Stimulated activated CD4-positive, alpha-beta T cell treated with anti-CD3 and anti-CD28 coated beads, Interleukin-1b, Interleukin-23, amount 100 ng/mL, for 48 hours (primary cell): ENCODE measurements at places on chromosomes 2 and 18.
A peak's percentile ranks its signal among the peaks of the same experiment; 100 is the strongest.

DNA sequence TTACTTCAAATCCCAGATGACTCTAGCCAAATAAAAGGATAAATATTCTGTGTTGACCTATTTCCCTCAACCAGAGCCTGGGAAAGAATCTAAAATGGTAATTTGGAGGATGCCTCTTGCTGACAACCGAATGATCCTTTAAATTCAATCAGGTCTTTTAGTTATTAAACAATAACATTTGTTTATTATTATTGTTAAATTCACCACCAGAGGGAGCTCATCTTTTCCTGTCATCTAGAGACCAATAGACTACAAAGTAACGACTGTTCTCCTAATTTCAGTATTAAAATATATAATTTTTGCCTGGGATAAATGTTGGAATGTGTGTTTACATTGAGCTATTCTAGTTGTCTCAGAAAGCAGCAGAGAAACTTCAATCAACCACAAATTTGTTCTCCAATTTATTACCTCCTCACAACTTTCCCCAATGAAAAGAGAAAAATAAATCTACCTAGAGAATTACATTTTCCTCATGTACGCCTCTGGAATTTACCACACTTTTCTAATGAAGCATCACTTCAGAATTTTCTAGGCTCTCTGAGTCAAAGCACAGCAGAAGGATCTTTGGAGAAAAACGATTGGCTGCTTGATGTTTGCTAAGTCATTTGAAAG is 142.7 kb downstream of the SCG2 start:
- no peak for DNase-seq

GRCh38 chr2:100045000-100045399 is 97.4 kb downstream of the AFF3 start:
- no peak for DNase-seq

DNA sequence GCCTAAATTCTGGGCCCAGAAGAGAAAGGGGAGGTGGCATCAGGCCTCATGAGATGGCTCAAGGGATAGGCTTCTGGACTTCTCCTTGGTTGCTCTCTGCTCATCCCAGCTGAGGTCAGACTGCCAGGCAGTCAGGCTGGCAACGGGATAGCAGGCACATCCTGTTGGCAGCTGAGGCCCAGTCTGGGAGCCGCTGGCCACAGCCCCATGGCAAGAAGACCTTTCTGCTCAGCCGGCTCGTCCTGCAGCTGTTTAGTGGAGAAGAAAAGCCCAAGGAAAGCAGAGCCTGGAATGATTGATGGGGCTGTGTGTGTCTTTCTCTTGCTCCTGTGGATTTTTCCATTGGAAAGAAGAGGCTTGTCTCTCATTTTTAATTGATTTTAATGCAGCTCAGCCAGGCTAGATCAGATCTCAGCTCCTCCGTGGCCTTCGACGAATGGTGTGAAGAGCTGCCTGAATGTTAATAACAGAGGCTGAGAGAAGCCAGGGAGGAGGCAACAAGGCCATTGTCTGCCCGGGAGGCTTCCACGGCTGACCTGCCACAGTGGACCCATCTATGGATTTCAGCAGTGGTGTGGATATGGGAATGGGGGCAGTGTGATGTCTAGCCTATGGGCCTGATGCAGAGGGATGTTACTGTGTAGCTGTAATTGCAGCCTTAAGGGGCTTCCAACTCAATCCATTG is 99.5 kb downstream of the HS1BP3 start:
- no peak for DNase-seq

DNA sequence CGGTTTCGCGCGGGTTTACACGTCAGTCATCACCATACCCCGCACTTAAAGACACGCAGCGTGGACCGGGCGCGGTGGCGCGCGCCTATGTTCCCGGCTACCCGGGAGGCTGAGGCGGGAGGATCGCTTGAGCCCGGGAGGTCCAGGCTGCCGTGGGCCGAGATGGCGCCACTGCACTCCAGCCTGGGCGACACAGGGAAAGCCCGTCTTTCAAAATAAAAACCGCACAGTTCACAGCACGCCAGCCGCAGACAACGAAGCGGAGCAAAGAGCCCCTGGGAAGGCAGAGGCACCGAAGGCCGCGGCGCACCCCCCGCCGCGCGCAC is 328 bp downstream of the DTYMK start:
- no peak for DNase-seq

DNA sequence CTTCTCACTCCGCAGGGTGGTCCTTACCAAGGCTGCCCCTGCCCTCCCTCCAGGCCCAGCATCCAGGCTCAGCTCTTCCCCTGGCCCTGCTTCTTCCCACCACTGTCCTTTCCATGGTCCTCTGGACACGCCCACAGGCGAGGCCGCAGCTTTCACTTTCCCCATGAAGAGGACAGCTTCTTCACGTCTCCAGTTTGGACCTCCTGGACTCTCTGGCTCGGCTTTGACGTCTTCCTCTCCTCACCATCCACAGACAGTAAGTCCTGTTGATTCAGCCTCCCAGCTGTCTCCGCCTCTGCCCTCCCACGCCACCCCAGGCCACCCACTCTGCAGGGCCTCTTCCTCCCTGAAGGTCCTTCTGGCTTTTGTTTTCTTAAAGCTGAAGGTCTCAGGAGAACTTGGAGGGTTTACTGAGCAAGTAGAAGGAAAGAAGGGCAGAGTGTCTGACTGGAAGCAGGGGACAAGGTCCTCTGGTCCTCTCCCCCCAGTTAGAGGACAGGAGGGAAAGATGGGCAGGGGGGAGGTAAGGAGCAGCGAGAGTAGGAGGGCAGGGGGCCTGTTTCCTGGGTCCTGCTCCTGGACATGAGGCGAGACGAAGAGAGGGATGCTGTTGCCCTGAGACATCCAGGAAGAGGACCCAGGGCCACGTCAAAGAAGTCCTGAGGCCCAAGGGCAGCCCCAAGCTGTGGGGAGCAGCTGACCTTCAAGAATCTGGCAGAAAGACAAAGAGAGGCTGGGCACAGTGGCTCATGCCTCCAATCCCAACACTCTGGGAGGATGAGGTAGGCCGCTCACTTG is 24.7 kb upstream of the NMUR1 start:
- DNase-seq = no peak

DNA sequence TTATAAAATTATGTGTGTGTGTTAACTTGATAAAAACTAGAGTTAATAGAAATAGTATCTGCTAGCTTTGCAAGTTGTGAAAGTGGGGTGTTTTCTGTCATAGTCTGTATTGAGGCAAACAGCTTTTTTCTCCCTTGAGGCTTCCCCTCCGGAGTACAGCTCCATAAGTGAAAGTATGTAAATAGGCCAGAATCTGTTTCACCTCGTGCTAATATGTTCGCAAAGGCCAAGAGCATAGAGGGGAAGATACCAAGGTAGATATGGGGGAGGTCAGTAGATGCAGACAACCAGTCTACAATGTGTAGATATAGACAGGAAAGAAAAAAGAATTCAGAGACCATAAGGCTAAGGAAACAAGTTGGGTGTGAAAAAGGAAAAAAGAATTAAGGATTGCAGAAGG is 72.9 kb downstream of the PTRHD1 start:
- no peak for DNase-seq

GRCh38 chr2:237868631-237869342 is 9.4 kb downstream of the RAMP1 start:
- no peak for DNase-seq

GRCh38 chr2:222289278-222290160 is 9.3 kb downstream of the PAX3 start:
- DNase-seq = no peak

GRCh38 chr2:240895656-240896388 is at the start of gene MAB21L4:
MAB21L4 (minus strand) TSS chr2:240896156; CDS start chr2:240895997, 159 bp downstream.
- DNase-seq = no peak

DNA sequence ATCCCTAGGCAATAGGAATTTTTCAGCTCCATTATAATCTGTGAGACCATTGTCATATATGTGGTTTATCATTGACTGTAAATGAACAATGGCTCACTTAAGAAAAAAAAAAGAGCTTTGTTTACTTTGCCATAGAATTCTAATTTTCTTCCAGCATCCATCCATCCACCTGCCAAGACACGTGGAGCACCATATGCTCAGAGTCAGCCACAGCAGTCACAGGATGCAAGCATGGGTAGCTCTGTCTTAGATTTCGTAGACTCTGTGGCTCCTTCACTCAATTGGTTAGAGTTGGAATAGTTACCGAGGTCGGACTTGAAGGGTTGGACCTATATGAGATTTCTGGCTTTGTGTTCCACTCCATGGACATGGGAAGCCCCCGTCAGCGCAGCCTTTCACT is 75.6 kb downstream of the COA5 start:
- DNase-seq = no peak

- DNase-seq = no peak
These were observed 13.8 kb downstream of the FAM210A start for GRCh38 chr18:13712400-13713131.

DNA sequence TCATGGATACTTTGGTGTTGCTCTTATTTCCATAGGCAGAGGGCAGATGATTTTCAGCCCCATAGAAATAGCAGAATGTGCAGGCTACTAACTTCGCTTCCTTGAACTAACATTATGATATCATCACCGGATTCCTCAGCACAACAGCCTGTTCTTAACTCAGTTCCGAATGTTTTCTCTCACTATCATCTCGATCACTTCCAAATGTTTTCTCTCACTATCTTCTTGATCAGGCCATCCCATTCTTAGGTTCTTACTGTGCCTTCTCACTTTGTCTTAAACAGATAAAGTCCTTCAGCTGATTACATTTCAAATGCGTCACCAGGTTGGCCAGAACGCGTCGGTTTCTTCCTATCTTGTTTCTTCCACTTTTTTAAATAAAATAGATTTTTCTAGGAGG is 11.4 kb upstream of the MBD2 start:
- DNase-seq = no peak

GRCh38 chr2:98669675-98670074 is 61.3 kb downstream of the MGAT4A start:
- no peak for DNase-seq

GRCh38 chr2:8805278-8806210 is 31.9 kb downstream of the KIDINS220 start:
- no peak for DNase-seq

DNA sequence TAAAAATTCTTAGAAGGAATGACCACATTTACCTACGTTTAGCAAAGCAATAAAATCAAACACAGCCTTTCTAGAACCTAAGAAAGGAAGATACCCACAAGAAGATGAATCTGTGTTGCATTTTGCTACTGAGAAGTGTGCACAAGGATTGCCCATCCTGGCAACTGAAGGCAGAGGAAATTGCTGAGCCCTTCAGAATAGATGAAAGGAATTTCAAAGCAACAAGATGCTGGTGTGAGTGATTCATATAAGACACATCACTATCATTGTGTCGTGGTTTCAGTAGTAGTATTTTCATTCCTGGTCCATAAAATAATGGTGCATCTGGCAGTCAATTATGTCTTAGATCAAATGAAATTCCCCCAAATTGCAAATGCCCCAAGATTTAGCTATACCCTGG is 48.4 kb upstream of the ANKRD44 start:
- peak; percentile 20 for DNase-seq

DNA sequence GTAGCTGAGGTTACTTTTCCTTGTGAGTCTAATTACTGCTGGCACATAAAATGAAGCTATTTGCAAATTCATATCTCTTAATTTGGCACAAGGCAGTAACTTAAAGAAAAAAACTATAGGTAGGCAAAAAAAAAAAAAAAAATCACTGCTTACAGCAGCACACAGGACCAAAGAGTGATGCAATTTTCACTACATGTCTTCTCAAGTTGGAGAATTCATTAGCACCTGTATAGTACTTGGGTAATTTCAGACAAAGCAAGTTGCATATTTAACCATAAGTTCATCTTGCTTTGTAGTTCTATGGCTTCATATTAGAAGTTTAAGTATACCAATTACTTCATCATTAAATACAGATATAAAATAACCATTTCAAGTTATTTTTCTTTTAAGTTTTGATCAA is 33.7 kb upstream of the RBBP8 start:
- no peak for DNase-seq

- DNase-seq = no peak
These were observed 152.2 kb upstream of the CRIM1 start for GRCh38 chr2:36203366-36203765.

DNA sequence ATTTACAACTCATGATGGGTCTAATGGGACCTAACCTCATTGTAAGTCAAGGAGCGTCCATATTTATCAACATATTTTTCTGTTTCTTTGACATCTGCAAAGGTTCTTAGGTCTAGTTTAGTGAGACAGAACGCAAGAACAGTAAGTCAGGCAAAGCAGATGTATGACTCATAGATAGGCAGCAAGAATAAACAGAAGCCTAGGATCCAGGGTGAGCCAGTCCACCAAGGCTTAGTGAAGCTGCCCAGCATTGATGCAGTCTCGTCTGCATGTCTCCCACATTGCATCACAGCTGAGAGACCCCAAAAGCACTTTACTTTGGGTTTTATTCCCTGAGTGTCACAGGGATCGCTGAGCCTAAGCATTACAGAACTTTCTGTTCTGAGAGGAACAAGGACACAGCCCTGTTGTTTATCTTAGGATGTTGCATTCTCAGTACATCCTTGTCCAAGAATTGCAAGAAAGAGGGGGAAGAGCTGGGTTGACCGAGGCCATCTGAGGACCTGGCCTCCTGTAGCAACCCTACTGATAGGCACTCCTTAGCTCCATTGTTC is 29.6 kb upstream of the TMEM177 start:
- DNase-seq = no peak

DNA sequence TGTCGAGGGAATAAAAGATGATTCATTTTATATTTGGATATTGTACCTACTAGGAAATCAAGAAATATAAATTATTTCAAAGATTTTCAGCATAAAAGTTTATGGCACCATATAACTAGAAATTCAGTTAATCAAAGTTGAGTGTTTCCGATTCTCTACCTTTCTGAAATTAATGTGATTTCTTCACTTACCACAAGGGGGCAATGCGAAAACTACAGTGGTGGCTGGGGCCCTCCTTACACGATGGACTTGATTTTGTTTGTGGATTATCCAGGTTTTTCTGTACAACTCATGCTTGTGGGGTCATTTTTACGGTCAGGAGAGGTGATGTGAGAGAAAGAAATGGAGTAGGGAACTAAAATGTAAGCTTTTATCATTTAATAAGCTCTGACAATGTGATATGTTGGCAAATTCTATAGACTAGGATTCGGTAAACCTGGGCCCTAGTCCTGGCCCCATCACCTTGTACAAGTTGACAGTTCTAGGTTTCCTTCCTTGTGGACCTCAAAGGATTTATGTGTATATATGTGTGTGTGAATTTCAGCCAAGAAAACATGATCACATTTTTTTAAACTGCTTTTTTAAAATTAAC is 47.6 kb downstream of the G6PC2 start:
- no peak for DNase-seq

- no peak for DNase-seq
These were observed 1.6 kb downstream of the NFATC1 start for GRCh38 chr18:79397247-79397829.
